ENCODE measurements at places on chromosomes 3 and 15.
A peak's percentile ranks its signal among the peaks of the same experiment; 100 is the strongest.

- DNase-seq: peak; percentile 15
Measured at GRCh38 chr3:185630182-185630622, 44.1 kb downstream of the SENP2 start.

- DNase-seq: peak; percentile 31
Measured at GRCh38 chr15:81047928-81048327, 47.2 kb downstream of the TLNRD1 start.

- no peak for DNase-seq
Measured at GRCh38 chr15:39704689-39705088, 78.0 kb downstream of the FSIP1 start.

- DNase-seq: no peak
Measured at GRCh38 chr3:49788056-49788455, 1.7 kb upstream of the IP6K1 start.

GRCh38 chr3:42526616-42527367 lies 24.3 kb downstream of the VIPR1 start:
- no peak for DNase-seq

DNA sequence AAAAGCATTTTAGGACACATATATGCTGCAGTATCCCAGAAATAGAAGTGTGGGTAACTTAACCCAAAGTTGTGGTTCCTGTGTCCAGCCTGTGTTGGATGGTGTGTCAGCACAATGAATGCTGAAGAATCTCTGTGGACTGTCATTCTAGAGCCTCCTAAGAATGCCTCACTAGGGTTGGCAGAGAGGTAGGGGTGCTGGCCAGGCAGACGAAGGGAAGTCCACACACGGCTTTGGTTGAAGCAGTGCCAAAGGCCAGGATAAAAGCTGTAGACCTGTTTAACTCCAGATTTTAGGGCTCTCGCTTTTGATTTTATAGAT lies 43.7 kb upstream of the TIPARP start:
- DNase-seq: no peak

All from astrocyte of the cerebellum (primary cell).